ENCODE measurements at places on chromosomes 4 and X. TPM values are rescaled to one million over a fixed set of nuclear protein-coding genes. Genes with fewer than 3 reads are reported as not detected.

Gene NDNF
- total RNA-seq = 2.2 TPM

Gene ARX
- 9.4 TPM for total RNA-seq

Gene AREG
- total RNA-seq = not detected

Gene CT45A5
- total RNA-seq = not detected

Gene AFP
- total RNA-seq = not detected

Gene DSPP
- total RNA-seq = not detected

Gene SH3TC1
- 14.0 TPM for total RNA-seq

Gene CD40LG
- not detected for total RNA-seq

Gene DNAAF6
- not detected for total RNA-seq

Gene VCX
- total RNA-seq = 2.3 TPM

Gene MND1
- total RNA-seq = not detected

Gene ADH6
- not detected for total RNA-seq

Gene GABRA4
- 55.5 TPM for total RNA-seq

Gene DOCK11
- total RNA-seq = 4.5 TPM

Gene STATH
- not detected for total RNA-seq

Gene ALB
- 0.79 TPM for total RNA-seq
